ENCODE measurements at places on chromosomes 5 and 9. TPM values are rescaled to one million over a fixed set of nuclear protein-coding genes. Genes with fewer than 3 reads are reported as not detected.

The AFAP1L1 gene
- 6.8 TPM for total RNA-seq

The C5 gene
- 12.2 TPM for total RNA-seq

The NR2F1-AS1 gene
- total RNA-seq: 8.7 TPM

The CSF2 gene
- not detected for total RNA-seq

The CXXC5 gene
- 62.5 TPM for total RNA-seq

The UNC13B gene
- 38.1 TPM for total RNA-seq

The ASPN gene
- 110 TPM for total RNA-seq

- H3K27me3 ChIP-seq: no peaks in the 10 kb centered on the region
- no peaks in the 10 kb centered on the region for H3K36me3 ChIP-seq
- peak overlapping the region; percentile 97 for H3K4me3 ChIP-seq
- peak overlapping the region; percentile 32 for H3K27ac ChIP-seq
- peaks cover 10% of the 10 kb centered on the region for H3K4me1 ChIP-seq
- DNase-seq: no peak
Measured at GRCh38 chr5:115170134-115170928, 623 bp upstream of the TRIM36 start.

GRCh38 chr5:8844206-8844605 lies 701.7 kb downstream of the SEMA5A start:
- H3K4me3 ChIP-seq: no peak overlapping the region
- H3K27me3 ChIP-seq: no peaks in the 10 kb centered on the region
- no peak for DNase-seq

GRCh38 chr5:123421773-123422172 lies 1.4 kb downstream of the CEP120 start:
- H3K36me3 ChIP-seq: no peaks in the 10 kb centered on the region
- DNase-seq: no peak
- H3K27ac ChIP-seq: no peak overlapping the region
- peak overlapping the region; percentile 96 for H3K4me3 ChIP-seq

DNA sequence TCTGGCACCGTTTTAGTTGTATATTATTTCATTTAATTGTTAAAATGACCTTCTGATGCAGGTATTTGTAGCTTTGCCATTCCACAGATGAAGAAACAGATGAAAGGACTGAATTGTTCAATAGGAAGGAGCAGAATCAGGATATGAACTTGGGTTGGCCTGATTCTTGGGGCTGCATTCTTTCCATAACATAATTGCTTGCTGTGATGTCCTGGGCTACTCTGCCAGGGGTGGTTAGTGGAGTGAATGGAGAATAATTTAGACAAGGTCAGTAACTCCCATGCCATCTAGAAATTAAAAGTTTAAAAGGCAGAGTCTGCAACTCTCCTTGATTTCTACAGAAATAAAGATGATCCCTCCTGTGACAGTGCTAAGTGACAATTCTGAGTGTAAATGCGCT lies 15.9 kb downstream of the TLR4 start:
- peaks cover 46% of the 10 kb centered on the region for H3K4me1 ChIP-seq
- no peaks in the 10 kb centered on the region for H3K36me3 ChIP-seq
- H3K27ac ChIP-seq: no peak overlapping the region

DNA sequence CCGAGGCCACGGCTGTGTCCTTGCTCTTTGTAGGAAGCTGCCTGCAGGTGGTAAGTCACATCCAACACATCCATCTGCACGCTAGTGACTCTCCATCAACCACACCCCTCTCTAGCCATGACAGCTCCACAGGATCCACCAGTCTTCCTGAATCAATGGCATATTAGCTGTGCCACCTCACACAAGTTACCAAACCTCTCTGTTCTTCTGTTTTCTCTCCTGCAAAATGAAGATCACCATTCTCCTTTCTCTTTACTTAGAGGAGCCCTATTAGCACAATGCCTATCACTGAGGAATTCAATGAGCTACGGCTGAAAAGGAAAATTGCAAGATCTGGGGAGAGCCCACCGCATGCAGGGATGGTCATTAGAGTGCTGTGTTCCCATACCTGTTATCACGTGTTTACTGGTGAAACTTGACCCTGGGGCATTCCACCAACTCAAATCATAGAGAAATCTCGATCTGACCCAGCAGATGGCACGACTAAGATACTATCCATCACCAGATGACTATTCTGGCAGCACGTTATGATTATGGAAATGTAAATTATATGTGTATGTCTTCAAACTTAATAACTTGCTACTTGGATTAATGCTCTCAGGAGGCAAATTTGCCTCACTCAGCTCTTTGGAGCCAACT lies 20.9 kb downstream of the WHRN start:
- H3K27ac ChIP-seq: no peak overlapping the region
- H3K27me3 ChIP-seq: no peaks in the 10 kb centered on the region
- no peaks in the 10 kb centered on the region for H3K36me3 ChIP-seq
- H3K4me1 ChIP-seq: no peaks in the 10 kb centered on the region
- no peak for DNase-seq

DNA sequence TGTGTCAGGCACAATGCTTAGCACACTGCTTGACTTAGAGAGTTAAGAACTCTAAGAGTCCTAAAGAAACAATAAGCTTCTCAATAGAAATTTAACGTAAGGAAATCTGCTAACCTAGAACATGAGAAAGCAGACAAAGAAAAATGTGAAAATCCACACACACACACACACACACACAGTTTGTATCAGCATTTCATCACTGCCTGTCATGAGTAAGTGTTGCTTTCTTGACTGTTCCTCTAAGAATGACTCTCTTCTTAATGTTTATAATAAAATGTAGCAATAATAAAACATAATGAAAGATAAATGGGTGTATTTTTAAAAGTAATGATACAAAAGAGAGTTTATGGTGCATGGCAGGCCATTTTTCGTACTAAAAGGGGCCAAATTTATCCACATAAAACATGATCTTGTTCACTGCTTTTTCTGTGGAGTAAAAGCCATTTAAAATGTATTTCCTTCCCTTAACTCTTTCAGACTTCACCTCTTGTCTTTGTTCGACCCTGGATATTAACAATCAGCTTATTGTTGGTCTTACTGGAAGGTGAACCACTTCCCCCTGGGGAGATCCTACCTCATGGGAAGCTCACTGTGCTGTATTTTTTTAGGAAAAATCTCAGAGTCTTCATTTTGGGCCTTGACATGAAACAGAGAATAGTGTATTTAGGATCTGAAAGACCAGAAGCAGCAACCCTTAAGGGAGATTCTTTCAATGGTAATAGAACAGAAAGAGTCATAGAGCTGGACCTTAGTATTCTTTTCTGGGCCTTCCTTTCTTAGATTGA lies 107.3 kb upstream of the ANKRD55 start:
- no peaks in the 10 kb centered on the region for H3K36me3 ChIP-seq
- H3K27me3 ChIP-seq: no peaks in the 10 kb centered on the region
- no peak overlapping the region for H3K27ac ChIP-seq
- no peak for DNase-seq
